Iris pigment epithelial cell (primary cell): ENCODE measurements at places on chromosomes 13 and 19.

- DNase-seq: no peak
Observed at GRCh38 chr13:39297023-39297422, 258.8 kb downstream of the NHLRC3 start.

DNA sequence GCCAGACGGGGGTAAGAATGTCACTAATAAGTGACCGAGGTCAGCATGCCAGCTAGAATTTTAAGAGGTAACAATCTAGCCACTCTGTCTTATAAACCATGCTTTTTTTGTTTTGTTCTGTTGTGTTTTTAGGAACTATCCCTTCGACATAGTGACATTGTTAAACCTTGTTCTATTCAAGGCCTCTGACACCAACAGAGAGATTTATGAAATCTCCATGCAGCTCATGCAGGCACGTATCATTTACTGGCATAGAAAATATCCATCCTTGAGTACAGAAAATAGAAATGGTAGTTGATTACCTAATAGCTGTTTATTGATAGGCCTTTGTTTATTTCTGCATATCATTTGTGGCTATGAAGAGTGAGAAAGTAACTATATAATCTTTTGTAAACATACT, 113.4 kb downstream of the ZAR1L start:
- DNase-seq: no peak

DNA sequence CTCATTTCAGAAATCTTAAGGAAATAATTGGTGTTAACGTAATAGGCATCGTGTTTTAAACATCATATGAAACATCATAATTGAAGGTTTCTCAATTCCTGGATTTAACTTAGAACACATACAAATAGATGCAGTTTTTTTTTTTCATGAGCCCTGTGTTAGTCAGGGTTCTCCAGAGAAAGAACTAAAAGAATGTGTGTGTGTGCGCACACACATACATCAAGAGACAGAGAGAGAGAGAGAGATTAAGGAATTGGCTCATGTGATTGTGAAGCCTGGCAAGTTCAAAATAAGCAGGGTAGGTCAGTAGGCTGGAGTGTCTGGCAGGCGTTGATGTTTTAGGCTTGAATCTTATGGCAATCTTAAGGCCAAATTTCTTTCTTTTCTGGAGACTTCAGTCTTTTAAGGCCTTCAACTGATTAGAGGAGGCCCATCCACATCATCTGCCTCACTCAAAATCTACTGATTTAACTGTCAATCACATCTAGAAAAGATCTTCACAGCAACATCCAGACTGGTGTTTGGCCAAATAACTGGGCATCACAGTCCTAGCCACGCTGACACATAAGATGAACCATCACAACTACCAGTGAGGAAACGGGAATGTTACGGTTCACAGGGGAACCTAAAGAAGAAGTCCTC, 25.2 kb downstream of the SPATA13 start:
- DNase-seq: peak; percentile 50

DNA sequence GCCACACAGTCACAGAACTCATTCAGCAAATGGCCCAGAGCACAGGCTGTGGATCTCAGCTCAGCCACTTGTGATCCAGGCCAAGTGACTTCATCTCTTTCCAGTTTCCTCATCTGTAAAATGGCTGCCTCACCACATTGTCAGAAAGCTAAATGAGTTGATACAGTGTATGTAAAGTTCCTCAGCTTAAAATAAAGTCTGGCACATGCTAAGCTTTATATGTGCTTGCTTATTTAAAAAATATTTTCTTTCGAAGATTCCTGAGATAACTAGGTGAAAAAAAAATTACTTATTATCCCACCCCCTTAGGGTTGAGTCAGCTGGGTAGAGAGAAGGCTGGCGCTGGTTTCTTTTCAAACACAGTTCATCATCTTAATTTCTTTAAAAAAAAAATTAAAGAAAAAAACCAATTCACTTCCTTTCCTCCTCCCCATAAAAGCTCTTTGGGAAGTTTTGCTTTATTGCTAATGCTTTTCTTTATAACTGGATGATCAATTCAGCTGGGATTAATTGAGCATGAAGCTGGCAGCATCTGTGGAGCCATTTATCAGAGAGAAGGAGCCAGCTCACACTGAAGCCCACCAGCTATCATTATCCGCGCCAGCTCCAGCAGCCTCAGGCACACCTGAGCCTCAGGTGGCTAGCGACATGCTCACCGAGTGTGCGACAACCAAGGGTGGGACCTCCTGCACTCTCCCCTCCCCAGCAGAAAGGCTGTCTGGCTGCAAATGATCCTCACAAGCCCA, 354.9 kb downstream of the FOXO1 start:
- no peak for DNase-seq

DNA sequence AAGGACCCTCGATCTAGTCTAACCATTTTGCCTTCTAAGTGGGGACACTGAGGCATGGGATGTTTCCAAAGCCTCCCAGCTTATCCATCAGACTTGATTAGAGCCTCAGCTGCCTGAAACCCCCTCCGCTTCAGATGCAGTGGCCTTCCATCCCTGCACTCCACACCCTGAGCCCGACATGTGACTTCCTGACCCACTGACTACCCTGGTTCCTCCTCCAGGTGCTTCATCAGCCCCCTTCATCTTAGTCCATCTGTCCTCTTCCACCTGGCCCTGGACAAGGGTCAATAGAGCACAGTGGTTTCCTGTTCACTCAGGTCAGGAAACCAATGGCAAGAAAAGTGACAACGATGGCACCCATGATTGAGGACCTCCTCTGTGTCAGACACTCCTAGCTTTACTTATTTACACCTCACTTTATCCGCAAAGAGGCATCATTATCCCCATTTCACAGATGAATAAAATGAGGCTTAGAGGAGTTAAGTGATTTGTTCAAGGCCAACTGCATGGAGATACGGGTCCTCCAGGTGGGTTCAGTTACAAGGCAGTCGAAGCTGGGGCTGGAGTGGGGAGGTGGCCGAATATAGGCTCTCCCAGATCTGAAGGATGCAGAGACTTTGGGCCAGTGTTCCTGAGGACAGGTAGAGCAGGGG, 81.6 kb upstream of the TM9SF2 start:
- no peak for DNase-seq

- DNase-seq: no peak
Observed at GRCh38 chr19:31818798-31819105, 469.5 kb upstream of the TSHZ3 start.
